ENCODE measurements at places on chromosomes 12 and 14. TPM values are rescaled to one million over a fixed set of nuclear protein-coding genes. Genes with fewer than 3 reads are reported as not detected.

Gene DAD1
- 77.9 TPM for polyA plus RNA-seq

Gene IL31
- polyA plus RNA-seq = not detected

Gene IFNG-AS1
- not detected for polyA plus RNA-seq

Gene ITGA7
- polyA plus RNA-seq = 24.6 TPM

Gene PPP2R5E
- 10.9 TPM for polyA plus RNA-seq

Gene SLC17A8
- polyA plus RNA-seq = not detected

Gene NRIP2
- polyA plus RNA-seq = 0.47 TPM

Gene GPD1
- 0.29 TPM for polyA plus RNA-seq

Gene SLC25A47
- 0.01 TPM for polyA plus RNA-seq

Gene EAPP
- 18.8 TPM for polyA plus RNA-seq

Gene MGAT4C
- under 0.01 TPM for polyA plus RNA-seq

Gene LAG3
- polyA plus RNA-seq = 0.88 TPM

Gene CEP170B
- 19.8 TPM for polyA plus RNA-seq

Gene VIPAS39
- 10.0 TPM for polyA plus RNA-seq

Gene FGF6
- polyA plus RNA-seq = not detected

Gene BEST3
- polyA plus RNA-seq = not detected

Gene FOXM1
- 11.6 TPM for polyA plus RNA-seq

Gene SCN8A
- 0.09 TPM for polyA plus RNA-seq

Gene LRRK2
- 5.8 TPM for polyA plus RNA-seq

Gene SERPINA10
- polyA plus RNA-seq = not detected

Gene PRR4
- polyA plus RNA-seq = 3.3 TPM

Gene PKP2
- polyA plus RNA-seq = 6.5 TPM

Gene WNK1
- polyA plus RNA-seq = 66.0 TPM

Gene PAH
- polyA plus RNA-seq = not detected

Gene PMCH
- polyA plus RNA-seq = not detected

Gene STON2
- polyA plus RNA-seq = 8.5 TPM

Gene IL26
- polyA plus RNA-seq = 0.06 TPM

Gene SYNE2
- polyA plus RNA-seq = 76.2 TPM

Gene ADCK1
- 5.2 TPM for polyA plus RNA-seq

Gene TAS2R50
- polyA plus RNA-seq = not detected

Gene KRT79
- polyA plus RNA-seq = 0.75 TPM

Gene IFT43
- polyA plus RNA-seq = 25.2 TPM

Gene ACVRL1
- polyA plus RNA-seq = 5.2 TPM

Gene CFAP251
- 0.42 TPM for polyA plus RNA-seq

Gene RND1
- polyA plus RNA-seq = 3.9 TPM

Gene JDP2
- polyA plus RNA-seq = 18.4 TPM

Gene AQP6
- 0.08 TPM for polyA plus RNA-seq

Gene PGF
- 2.5 TPM for polyA plus RNA-seq

Gene ANKRD13A
- polyA plus RNA-seq = 20.0 TPM

Gene DHRS4L2
- polyA plus RNA-seq = 32.9 TPM

Gene SMOC1
- polyA plus RNA-seq = 0.16 TPM

Gene ACSM4
- polyA plus RNA-seq = not detected

Gene PIP4K2C
- polyA plus RNA-seq = 20.3 TPM

Gene SLC5A8
- 0.02 TPM for polyA plus RNA-seq

Gene ASCL1
- 0.02 TPM for polyA plus RNA-seq

Gene PLEKHG3
- 27.1 TPM for polyA plus RNA-seq

Measured in esophagus (tissue), 2 donors.